ENCODE measurements at places on chromosomes 11 and 22. TPM values are rescaled to one million over a fixed set of nuclear protein-coding genes. Genes with fewer than 3 reads are reported as not detected.

DNA sequence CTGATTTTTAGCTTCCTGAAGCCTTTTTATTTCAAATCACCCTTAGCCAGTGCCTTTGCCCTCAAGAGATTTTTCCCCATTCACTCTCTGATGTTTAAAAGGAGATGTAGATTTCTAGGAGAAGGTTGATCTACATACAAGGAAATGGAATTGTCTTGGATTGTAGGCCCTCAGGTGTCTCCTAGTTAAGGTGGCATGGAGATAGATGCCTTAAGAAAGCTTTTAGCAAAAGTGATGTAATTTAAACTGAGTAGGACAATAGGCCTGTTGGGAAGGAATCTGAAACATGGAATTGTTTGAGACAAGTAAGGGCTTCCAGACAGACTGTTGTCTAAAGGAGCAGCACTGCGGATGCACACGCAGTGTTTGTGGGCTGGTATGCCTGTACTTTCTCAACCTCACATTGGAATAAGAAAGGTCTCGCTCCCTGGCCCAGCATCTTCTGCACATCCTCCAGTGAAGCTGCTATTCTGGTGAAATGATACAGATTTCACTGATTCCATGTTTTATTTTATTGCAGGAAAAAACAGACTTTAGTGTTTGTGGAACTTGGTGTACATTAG lies 69.8 kb upstream of the SLC25A18 start:
- DNase-seq = no peak

- DNase-seq = no peak
Observed at GRCh38 chr11:31714840-31715239, 96.3 kb downstream of the PAX6 start.

DNA sequence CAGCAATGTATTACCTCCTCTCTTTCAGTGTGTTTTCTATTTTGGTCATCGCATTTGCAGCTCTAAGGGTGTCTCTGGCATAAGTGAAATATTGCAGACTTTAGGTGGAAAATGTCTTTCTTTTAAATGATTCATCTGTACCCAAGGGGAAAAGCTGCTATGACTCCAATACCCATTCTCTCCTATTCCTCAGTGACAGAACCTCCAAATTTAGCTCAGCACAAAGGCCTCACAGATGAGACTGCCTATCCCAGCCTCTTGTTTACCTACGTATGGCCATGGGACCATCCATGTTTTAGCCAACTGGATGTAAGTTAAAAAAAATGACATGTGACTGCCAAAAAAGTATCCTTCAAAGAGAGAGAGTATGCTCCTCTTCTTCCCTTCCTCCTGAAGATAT lies 7.9 kb downstream of the MTMR2 start:
- DNase-seq = no peak

DNA sequence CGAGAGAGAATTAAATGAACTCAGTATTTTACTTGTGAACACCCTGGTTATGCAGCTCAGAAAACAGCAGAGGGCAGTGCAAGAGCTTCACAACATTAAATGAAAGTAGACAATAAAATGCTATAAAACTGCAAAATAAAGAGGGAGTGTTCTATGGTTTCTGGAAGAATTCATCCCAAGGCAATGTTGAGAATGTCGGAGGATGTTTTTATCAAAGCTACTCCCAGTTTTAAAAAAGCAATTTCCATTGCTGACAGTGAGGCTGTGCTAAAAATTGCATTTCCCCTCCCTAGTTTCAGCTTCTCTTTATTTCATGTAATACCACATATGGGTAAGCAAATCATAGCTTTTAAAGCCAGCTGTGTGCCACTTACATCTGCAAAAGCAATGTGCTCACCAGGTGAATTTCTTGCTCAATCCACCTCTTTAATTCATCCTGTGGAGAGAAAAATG lies 296.8 kb downstream of the RAB38 start:
- no peak for DNase-seq

DNA sequence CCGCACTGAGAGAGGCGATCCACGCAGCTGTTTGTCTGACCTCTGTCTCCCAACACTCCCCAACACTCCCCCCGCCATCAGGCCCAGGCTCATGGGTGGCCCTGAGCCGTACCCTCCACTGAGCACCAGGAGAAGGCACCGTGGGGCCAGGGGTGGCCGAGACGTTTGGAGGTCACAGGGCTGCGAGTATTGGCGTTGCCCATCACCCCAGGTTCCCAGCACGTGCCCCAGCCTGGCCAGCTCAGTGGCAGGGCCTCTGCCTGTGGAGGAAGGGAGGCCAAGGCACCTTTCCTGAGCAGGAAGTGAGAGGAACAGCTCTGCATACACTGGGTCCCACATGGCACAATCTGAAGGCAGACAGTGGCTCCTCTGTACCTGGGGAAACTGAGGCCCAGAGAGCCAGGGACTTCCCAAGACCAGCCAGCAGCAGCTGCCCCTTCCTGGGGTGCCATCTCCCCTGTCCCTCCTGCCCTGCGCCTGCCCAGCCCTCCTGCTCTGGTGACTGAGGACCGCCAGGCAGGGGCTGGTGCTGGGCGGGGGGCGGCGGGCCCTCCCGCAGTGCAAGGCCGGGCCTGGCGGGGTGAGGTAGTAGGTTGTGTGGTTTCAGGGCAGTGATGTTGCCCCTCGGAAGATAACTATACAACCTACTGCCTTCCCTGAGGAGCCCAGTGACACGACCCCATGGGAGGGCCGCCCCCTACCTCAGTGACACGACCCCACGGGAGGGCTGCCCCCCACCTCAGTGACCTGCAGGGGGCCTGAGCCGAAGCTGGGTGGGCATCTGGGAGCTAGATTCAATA lies 37.0 kb upstream of the PPARA start:
- DNase-seq = no peak

DNA sequence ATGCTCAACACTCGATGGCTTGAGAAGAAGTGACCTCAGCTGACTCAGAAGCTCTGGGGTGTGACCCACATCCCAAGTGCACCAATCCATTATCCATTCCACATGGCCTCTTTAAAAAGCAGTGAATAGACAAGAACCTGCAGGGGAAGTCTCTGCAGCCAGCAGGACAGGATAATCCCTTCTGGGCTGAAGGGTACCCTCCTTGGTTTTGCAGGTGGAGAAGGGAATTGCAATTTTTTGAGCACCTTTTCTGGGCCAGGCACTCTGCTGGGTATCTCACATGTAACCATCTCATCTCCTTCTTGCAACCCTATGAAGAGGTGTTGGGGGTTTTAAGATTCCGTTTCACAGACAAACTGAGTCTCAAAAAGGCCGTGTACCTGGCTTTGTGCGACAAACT lies 76.6 kb downstream of the MYO18B start:
- peak; percentile 45 for DNase-seq

DNA sequence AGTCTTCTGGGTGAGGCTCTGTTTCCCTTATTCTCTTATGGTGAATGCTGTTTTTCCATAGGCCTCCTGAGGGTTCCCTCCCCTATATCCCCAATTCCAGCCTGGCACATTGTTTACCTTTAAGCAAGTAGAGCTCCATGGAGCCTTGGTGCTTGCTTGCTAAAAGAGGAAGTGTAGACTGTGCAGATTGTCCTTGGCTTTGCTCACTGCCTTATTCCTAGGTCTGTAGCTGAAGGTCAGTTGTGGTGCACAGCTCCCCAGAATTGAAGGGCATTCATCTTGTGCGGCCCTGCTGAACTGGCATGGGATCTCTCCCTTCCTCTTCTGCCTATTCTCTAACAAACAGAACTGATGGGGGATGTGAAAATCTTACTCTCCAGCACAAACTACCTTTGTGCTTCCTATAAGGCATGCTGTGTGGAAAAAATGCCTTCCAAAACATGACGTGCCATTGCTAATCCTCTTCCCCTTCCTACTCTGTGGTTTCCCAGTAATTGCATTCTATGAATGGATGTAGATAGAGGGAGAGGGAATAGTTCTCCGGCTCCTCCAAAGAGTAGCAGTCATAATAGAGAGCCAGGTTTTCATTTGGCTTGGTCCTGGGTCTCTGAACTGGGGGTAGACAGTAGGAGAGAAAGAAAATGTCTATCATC lies 34.2 kb upstream of the PLET1 start:
- DNase-seq = no peak

The OR4S1 gene
- not detected for total RNA-seq

DNA sequence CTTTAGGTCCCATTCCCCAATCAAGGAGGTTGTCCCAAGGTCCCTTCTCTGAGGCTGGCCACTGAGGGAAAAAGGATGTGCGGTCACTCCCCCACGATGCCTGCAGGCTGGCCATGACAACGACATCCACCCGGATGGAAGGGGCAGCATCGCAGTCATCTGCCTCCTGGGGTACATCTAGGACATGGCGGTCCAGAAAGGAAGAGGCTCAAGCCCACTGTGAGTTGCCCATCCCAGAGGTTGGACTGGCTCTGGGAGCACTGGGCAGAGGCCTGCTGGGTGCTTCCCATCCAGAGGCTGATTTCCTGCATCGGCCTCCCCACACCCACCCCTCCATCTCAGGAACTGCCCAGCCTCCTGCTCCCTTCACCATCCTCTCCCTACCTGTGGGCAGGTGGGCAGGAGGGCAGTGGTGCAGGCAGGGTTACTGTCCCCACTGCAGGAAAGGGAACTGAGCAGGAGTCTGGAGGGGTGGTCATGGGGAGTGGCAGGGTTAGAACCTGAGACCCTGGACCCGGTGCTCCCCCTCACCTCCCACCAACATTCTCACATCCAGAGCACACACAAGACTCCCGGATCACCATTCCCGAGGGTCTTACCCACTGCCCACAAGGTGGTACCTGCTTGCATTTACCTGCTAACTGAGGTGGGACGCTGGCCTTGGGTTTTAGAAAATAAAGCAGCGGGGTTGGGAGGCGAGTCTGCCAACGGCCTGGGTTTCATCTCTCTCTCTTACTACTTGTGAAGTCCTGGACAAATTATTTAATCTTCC lies 4.4 kb downstream of the RCE1 start:
- peak; percentile 37 for DNase-seq

DNA sequence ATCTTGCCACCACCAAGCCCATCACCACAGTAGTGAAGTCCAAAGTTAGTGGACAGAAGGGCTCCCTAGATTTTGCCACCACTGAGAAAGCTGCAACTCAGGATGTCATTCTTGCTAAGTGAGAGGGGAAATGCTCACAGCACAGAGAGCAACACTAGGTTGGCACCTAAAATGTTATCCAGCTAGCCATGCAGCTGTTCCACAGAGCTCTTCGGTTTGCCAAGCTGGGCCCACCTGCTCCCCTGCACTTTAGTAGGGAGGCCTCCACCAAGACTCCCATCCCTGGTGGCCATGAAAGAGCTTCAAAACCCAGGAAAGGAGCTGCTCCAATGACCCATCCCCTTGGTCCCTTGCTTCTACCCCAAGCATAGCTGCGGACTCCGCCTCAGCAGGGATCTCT lies 63.8 kb downstream of the TRIM29 start:
- DNase-seq = no peak

The HEPHL1 gene
- not detected for total RNA-seq

GRCh38 chr11:132030896-132031295 lies 660.5 kb downstream of the NTM start:
- no peak for DNase-seq

The RBFOX2 gene
- 77.7 TPM for total RNA-seq

- no peak for DNase-seq
Observed at GRCh38 chr11:17612221-17613188, 65.4 kb downstream of the OTOG start.
